Upper lobe of right lung (tissue), 1 donor: ENCODE measurements at places on chromosomes 4 and X. TPM values are rescaled to one million over a fixed set of nuclear protein-coding genes. Genes with fewer than 3 reads are reported as not detected.

DNA sequence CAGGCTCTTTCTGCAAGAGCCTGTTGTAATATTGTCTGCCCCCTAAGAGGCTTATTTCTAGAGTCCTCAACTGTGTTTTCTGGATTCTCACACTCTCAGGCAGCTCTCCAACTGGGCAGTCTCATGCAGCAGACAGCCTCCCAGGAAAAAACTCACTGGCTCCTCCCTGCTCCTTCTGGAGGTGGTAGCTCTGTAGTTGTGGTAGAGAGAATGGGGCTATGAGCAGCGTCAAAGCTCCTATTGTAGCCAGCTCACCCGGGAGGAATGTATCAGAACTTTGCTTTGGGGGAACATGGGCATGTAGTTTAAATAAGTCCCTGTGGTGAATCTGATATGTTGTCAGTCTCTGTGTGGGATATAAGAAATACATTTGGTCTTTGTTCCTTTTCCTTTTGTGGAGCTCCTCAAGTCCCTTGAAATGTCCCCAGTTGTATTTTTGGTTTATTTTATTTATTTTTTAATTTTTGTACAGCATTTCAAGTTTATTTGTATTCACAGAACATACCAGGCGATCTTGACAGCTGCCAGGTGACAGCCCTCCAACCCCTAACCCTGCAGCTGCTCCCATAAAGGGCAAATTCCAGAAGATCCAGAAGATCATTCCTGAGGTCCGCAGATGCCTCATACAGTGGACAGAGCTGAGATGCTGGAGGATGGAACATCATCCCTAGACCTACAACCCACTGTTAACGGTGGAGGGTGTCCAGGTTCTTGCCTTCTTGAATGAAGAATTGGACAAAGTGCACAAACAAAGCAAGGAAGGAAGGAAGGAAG, 45.7 kb downstream of the TRIM61 start:
- DNase-seq = no peak
- no peaks in the 10 kb centered on the region for H3K36me3 ChIP-seq
- no peaks in the 10 kb centered on the region for H3K27me3 ChIP-seq
- H3K4me1 ChIP-seq = no peaks in the 10 kb centered on the region

DNA sequence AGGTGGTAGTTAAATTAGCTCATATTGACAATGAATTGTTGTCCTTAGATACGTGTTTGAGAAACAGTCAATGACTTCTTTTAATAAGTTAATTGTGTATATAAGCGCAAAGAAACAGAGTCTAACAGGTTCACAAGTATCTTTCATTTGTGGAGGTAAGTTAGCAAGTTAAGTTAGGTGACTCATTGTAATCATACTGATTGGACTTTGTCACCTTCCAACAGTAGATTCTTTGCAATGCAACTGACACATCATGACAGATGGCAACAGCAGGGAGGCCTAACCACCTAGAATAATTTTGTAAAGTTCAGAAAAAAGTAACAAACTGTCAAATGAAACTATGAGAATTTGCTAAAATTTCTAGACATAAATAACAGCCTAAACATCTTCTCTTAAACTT, 207.6 kb upstream of the PITX2 start:
- H3K27ac ChIP-seq = no peak overlapping the region
- no peaks in the 10 kb centered on the region for H3K27me3 ChIP-seq
- DNase-seq = no peak
- no peaks in the 10 kb centered on the region for H3K36me3 ChIP-seq

Gene CLIC2
- 64.0 TPM for total RNA-seq

GRCh38 chr4:26081795-26082498, 167.9 kb downstream of the SMIM20 start:
- no peaks in the 10 kb centered on the region for H3K36me3 ChIP-seq
- H3K4me1 ChIP-seq = peaks cover 10% of the 10 kb centered on the region
- no peak overlapping the region for H3K4me3 ChIP-seq
- no peak for DNase-seq
- no peaks in the 10 kb centered on the region for H3K27me3 ChIP-seq

DNA sequence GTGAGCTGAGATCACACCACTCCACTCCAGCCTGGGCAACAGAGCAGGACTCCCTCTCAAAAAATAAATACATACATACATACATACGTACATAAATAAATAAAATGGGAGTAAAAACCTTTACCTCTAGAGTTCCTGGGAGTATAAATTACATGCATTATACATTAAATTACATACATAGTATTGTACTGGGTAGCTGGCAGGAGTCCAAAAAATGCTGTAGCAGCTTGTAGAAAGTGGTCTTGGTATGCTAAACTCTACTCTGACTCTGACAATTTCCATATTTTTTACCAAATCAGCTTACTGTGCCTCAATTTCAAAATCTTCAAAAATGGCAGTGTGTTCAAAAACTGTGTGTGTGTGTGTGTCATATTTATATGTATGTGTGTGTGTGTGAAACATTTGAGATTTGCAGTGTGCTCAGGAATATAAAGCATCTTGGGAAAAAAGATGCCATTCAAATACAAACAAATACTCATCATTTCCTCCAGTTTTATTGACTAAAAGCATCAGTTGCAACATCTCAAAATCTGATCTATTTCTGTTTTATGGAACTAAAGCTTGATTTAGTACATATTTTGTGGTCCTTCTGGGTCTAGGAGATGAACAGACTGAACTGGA, 171.7 kb downstream of the SHROOM3 start:
- H3K27ac ChIP-seq = no peak overlapping the region
- H3K4me3 ChIP-seq = no peak overlapping the region
- no peak for DNase-seq
- no peaks in the 10 kb centered on the region for H3K36me3 ChIP-seq
- H3K27me3 ChIP-seq = no peaks in the 10 kb centered on the region

- H3K27me3 ChIP-seq = no peaks in the 10 kb centered on the region
- H3K4me1 ChIP-seq = no peaks in the 10 kb centered on the region
- no peaks in the 10 kb centered on the region for H3K36me3 ChIP-seq
These were observed 792 bp downstream of the CLIC2 start for GRCh38 chrX:155333544-155334100.
